Inflammatory macrophage treated with lipopolysaccharide for 1 hour (primary cell): ENCODE measurements at places on chromosomes 7 and 10.

GRCh38 chr7:26449175-26450165 is 157.8 kb downstream of the SNX10 start:
- DNase-seq = no peak

DNA sequence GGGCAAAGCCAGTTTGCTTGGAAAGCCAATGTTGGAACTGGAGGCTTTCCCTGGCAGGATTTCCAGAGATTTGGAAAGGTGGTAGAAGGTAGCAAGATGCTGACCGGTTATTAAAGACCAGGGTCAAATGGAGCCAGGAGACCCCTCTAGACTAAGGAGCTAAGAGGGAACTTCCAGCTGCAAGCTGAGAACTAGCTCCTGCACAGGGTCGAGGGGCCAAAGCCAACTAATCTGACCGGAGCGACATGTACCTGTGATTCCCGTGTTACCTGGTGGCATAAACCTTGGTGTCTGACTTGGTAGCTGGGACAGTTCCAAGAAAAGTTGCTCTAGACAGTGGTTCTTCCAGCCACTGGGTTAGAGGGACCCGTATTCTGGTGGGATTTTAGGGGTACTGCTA is 41.8 kb downstream of the SPDYE5 start:
- no peak for DNase-seq

DNA sequence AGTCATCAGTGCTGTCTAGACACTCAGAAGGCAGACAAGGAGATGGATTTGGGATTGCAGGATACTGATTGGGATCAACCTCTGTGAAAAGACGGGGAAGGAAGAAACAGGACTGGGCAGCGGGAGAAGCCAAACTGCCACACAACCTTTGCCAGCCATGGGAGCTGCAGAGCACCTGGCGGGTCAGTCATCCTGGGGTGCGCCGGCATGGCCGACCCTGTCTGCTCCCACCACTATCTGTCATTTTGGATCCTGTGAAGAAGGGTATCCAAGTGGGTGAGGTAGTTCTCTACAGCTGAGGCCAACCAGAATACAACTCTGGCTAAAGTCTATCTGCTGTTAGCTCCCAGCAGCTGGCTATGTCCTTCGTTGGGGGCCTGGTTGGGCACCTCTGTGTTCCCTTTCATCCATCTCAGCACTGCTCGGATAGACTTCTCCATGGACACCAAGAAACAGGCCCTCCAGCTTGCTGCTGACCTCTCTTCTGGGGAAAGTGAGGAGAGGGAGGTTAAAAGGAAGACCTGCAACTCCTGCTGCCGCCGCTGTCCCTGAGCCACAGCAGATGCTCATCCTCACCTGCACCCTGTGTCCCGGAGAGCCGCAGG is 11.7 kb upstream of the RBM17 start:
- DNase-seq = no peak

GRCh38 chr7:114832906-114833595 is 88.8 kb upstream of the MDFIC start:
- no peak for DNase-seq

- no peak for DNase-seq
These were observed 97.7 kb upstream of the ZPBP start for GRCh38 chr7:50190776-50191175.
